GM10248 (cell line): ENCODE measurements at places on chromosomes 12 and 14.
A peak's percentile ranks its signal among the peaks of the same experiment; 100 is the strongest.

- no peak for DNase-seq
Measured at GRCh38 chr14:51852541-51852940, 7.9 kb upstream of the GNG2 start.

- peak; percentile 71 for DNase-seq
Measured at GRCh38 chr12:124566997-124567672, at the start of gene NCOR2. TSS of gene NCOR2 (minus strand) at chr12:124567612. CDS start at chr12:124495251, 72,361 bp downstream.

DNA sequence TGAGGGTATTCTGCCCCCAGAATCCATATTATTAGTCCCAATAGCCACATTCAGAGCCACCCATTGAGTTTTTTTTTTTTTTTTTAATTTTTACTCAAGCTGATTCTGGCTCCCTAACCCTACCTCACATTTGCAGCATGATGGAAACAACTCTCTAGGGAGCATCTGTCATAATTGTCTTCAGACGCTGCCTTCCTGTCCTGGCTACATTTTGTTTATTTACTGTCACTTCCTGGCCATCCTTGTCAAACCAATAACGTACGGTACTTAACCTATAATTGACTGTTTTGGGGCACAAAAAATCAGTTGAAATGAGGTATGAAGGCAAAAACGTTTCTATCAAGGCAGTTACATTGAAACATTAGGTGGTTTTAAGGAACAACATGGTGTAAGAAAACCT, 2.1 kb downstream of the GLIPR1 start:
- no peak for DNase-seq

DNA sequence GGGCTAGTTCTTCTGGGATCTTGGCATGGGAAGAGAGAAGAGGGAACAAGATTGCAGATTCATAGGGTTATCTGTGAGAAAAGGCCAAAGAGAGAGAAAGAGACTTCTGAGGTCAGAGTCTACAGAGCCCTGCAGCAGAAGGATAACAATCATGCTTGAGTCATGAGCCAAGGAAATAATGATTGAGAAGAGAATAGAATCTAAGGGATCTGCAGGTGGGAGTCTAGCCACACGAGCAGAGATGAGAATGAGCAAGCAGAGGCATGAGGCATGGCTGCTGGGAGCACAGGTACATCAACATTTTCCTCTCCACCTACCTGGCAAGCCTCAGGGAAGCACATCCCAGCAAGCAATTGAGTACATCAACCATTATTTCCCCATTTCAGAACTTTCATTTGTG, 303.7 kb downstream of the LRIG3 start:
- no peak for DNase-seq

- no peak for DNase-seq
Measured at GRCh38 chr14:96512602-96513397, 10.6 kb downstream of the PAPOLA start.

- no peak for DNase-seq
Measured at GRCh38 chr12:9651265-9651729, 18.2 kb upstream of the CLEC2D start.

GRCh38 chr14:20690848-20691640, 2.5 kb downstream of the ANG start:
- DNase-seq = peak; percentile 69

- no peak for DNase-seq
Measured at GRCh38 chr14:54652188-54652587, 85.3 kb downstream of the SAMD4A start.

DNA sequence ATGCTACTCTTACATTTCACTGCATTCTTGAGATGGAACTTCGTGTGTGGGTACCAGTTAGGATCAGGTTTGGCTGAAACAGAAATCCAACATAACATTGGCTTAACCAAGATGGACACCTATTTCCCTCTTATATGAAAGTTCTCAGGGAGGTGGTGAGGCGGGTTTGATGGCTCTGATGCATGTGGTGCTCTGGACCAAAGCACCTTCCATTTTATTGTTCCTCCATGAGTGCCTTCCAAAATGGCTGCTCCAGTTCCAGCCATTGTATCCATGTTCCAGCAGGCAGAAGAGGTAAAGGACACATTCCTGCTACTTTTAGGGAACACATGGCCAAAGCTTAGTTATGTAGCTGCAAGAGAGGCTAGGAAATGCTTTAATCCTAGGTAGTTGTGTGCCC, 29.6 kb downstream of the BRI3BP start:
- no peak for DNase-seq

DNA sequence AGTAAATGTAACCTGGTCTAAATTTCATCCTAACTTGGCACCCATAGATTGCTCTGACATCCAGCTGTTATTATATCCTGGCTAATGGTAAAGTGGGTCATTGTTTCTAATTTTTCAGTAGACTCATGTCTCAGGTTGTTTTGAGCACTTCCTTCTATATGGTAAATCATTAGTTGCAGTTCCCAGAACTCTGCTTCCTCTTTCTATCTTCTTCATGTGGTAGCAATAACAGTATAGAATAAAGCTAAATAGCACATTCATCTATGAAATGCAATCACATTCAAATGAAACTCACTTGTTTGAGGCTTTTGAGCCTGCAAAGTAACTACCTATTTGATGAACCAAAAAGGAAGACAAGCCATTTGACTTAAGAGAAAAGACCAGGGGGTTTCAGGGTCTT, 65.1 kb upstream of the GZMB start:
- DNase-seq = no peak

GRCh38 chr12:57610554-57611107, 604 bp upstream of the ARHGEF25 start:
- DNase-seq = no peak

- DNase-seq = no peak
Measured at GRCh38 chr14:24695265-24696241, 61.6 kb upstream of the GZMB start.

- DNase-seq = no peak
Measured at GRCh38 chr14:79334272-79334671, 877.0 kb downstream of the DIO2 start.

DNA sequence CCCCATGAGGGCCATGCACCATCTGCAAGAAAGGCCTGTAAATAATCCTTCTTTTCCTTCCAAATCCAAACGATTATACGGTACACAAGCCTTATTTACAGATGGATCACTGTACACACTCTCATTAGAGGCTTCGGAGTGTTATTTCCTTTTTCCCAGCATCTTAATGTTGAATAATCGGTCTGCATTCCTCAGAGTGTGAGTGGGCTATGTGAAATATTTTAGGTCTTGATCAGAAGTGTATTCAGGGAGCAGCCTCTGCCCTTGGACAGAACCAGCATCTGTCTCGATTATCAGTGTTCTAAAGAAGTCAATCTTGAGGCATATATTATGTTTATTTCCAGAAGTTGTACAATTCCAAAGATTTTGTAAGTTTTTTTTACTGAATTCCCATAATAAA, 340.6 kb downstream of the SEC23A start:
- DNase-seq = no peak
